ENCODE measurements at places on chromosomes 13 and 19.

GRCh38 chr13:46676378-46676725 is 120.6 kb downstream of the ESD start:
- no peak for DNase-seq

GRCh38 chr13:87656306-87656705 is 14.9 kb upstream of the SLITRK5 start:
- DNase-seq = no peak

GRCh38 chr13:49346460-49346859 is 97.4 kb downstream of the CAB39L start:
- no peak for DNase-seq

DNA sequence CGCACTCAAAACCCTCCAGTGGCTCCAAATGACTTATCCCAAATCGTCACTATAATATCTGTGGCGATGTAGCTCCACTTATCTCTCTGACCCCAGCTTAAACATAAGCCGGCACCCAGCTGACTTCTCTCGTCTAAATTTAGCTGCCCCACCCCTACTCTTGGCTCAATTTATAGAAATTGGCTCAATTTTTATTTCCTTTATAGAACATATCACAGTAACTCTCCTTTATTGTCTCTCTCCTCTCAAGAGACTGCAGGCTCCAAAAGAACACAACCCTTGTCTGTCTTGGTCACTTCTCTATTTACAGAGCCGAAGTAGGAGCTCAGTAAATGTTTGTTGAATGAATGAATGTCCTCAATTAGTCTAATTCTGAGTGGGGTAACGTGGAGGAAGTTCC is 805 bp downstream of the ZNF784 start:
- DNase-seq = no peak

DNA sequence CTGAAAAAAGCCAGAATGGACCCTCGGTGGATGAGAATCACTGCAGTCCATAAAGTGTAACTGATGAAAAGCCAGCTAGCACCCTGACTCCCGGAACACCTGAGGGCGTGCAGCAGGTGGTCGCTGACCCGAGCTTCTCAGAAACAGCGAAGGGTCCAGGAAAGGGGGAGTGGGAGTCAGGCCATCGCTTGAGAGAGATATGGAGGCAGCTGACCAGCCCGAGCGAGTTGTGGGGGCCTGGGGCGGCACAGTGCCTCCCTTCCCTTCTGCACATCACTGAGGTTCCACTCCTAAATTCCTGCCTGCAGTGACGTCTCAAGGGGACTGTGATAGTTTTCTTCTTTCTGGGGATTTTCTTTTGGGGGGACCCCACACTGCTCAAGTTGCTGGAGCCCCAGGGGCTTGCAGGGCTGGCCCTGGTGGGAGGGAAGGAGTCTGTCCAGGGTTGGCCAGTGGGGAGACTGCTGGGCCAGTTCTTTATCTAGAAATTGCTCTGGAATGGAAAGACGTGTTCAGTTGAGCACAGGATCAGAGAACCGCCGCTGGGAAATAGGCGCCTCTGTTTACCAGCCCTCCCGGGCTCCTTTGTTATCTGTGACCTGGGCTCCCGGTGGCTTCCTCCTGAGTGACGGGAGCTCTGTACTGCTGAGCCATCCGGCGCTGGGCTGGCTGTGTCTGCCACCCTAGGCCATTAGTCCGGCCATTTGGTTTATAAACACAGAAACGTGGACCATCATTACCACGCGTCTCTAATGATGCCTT is 71.3 kb downstream of the RAB20 start:
- DNase-seq = no peak

DNA sequence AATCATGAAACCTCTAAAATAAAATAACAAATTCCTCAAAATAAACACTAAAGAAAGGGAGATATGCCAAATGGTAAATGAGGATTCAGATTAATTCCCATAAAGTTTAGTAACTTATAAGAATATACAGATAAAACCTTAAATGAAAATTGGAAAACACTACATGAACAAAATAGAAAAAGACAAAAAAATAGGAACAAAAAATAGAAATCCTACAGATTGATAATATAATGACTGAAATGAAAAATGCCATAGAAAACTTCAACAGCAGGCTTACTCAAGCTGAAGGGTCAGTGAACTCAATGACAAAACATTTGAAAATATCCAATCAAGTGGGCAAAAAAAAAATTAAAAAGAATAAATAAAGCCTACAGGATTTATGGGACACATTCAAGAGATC is 1784.8 kb downstream of the PCDH9 start:
- no peak for DNase-seq

DNA sequence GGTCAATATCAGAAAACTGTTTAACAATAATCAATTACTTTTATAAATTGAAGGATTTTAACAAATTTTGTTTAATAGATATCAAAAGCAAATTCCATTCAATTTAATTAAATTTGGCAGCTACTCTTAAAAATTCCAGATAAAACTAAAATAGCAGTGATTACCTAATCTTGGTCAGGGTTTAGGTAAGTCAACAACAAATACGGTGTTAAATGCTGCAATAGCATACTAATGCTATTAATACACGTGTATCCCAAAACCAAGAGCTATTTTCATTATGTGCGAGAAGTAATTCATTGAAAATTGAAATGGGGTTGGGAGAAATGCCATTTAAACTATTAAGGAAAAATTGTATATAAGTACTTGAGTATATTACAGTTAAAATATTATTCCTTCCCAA is 105.6 kb downstream of the DHRS12 start:
- no peak for DNase-seq

DNA sequence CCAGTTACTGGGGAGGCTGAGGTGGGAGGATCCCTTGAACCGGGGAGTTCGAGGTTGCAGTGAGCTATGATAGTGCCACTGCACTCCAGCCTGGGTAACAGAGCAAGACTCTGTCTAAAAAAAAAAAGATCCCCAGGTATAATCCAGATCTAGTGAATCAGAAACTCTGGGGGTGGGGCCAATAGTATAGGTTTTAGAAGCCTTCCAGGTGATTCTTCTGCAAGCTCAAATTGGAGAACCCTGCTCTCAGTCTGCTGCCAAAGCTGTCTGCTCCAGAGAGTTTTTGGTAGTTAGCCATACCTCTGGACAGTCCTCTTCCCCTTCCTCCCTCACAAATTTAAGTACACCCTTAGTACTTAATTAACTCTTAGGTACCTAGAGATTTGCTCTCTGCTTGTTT is 28.0 kb downstream of the SERP2 start:
- DNase-seq = no peak

DNA sequence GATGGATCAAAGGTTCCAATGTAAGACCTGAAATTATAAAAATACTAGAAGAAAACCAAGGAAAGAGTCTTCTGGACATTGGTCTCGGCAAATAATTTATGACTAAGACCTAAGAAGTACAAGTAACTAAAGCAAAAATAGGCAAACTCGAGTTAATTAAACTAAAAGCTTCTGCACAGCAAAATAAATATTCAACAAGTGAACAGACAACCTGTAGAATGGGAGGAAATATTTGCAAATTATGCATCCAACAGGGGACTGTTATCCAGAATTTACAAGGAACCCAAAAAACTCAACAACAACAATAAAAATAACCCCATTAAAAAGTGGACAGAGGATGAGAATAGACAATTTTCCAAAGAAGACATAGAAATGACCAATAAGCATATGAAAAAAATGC is 9.7 kb upstream of the SLAIN1 start:
- no peak for DNase-seq

DNA sequence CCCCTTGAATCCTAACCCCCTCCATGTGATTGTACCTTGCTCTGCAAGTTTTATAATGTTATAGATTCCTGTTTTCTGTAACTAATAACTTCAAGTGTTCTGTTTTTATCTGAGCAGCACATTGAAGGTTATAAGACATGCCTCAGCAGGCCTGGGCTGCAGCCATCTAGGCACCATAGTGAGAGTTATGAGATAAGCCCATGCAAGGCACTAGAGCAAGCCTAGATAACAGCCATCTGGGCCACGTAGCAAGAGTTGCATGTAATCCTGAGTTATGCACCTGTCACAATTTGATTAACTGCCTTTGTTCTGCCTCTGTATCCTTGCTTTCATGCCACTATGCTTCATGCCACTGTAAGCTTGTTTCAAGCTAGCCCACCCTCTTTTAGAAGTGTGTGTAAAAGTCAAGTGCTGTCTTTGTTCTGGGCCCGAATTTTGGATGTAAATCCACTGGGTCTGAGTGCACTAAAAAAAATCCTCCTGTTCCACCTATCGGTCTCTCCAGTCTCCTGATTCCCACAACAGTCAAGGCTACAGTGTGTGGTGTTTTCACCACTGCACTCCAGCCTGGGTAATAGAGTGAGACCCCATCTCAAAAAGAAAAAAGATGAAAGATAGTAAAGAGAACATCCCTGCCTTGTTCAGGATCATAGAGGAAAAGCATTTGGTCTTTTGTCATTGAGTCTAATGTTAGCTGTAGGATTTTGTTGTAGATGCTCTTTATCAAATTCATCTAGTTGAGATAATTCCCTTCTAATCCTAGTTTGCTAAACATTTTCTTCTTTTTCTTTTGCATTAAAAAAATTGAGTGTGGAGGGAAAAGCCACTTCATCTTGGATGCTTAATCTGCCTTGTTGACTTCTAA is 16.0 kb upstream of the KBTBD6 start:
- no peak for DNase-seq

DNA sequence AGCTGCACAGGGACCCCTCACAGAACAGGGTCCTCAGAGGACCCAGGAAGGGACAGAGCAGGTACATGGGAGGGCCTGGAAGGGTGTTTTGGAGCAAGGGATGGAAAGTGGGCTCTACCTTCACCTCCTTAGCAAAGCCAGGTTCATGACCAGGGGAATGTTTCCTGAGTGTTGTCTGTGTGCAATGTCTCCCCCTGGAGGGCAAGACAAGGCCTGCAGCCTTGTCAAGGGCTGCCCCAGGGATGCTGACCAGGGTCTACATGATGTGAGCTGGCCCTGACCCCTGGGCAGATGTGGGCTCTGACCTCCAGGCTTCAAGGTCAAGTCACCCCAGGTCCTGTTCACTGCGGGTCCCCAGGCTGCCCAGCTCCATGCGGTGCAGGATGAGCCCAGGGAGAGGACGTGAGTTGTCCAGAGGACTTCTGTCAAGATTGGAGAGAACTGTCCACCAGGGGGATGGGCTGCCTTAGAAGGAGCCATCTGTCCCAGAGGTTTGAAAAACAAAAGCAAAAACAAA is 1.0 kb upstream of the CEACAM1 start:
- peak; percentile 41 for DNase-seq
